IPS DF 19.7 (cell line): ENCODE measurements at places on chromosomes 13 and 19.

DNA sequence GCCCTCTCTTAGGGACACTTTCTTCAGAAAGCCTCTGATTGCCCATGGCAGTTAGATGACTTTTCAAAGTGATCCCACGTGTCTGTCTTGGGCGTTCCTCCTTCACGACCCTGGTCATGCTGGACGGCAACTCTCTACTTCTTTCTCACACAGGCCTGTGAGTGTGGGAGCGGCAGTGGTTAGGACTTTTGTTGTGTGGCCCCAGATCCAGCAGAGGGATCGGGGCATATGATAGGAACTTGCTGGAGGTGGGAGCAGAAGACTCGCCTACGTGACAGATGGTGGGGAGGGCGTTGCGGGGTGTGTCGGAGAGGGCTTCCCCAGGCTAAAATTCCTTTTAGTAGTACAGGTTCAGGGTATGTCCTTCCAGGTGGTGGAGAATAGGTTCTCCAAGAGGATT is 289.5 kb upstream of the MAB21L1 start:
- no peak for DNase-seq

GRCh38 chr13:91017669-91018053 is 329.8 kb upstream of the MIR17HG start:
- no peak for DNase-seq

DNA sequence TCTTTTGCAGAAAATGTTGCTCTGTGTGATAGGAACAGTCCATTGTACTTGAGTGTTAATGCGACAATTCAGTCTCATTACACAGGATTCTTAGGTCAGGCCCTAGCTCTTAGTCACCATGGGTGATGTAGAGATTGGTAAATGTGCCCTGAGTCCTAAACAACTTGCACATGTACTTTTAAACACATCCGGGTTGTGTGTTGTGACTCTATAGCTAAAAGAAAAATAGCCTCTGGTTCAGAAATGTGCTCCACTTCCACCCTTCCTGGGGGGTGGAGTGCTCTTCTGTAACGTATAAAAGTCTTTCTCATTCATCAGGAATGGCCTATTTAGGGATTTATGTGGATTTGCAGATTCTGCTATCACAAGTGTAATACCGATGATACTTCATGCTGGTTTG is 5.2 kb downstream of the SPATA13 start:
- DNase-seq = no peak

DNA sequence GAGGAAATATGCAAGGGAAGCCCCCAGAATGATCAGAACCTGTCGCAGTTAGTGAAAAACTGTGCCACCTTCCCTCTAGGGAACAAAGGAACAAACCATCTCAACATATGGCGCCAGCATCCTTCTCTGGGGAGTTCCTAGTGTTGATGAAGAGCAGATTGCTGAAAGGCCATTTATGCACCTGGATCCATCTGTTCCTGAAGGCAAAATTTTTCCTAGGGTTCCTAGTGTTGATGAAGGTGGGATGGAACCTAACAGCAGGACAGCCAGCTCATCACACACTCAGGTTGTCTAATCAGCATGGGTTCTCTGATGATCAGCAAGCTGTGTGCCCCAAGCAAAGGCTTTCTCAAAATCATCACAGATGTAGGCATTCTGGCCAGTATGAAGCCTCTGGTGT is 32.6 kb downstream of the ZNF473 start:
- no peak for DNase-seq

DNA sequence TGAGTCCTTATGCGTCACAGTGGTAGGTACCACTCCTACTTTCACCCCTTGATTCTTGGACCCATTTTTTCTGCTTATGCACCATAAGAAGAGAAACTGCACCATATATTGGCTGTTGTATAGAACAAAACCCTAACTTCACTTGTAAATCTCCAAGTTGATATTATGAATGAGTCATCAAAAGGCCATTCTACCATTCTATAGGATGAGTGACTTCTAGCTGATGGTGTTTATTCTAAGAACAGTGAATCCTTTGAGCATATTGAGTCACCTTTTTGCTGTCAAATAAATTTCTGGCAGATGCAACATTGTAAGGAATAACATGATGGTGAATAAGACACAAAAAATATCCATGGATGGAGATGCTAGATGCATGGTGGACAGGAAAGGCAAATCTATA is 57.7 kb downstream of the POLR1D start:
- no peak for DNase-seq

GRCh38 chr13:74867460-74867859 is 614.5 kb downstream of the TBC1D4 start:
- no peak for DNase-seq

- no peak for DNase-seq
These were observed 19.2 kb downstream of the TMEM272 start for GRCh38 chr13:51825681-51826254.

- peak; percentile 81 for DNase-seq
These were observed 10.7 kb upstream of the CACNG6 start for GRCh38 chr19:53980539-53981375.
